ENCODE measurements at places on chromosomes 16 and 17. TPM values are rescaled to one million over a fixed set of nuclear protein-coding genes. Genes with fewer than 3 reads are reported as not detected.
A peak's percentile ranks its signal among the peaks of the same experiment; 100 is the strongest.

TBC1D3 gene
- total RNA-seq = not detected

GAS2L2 gene
- 7.4 TPM for total RNA-seq

GRCh38 chr16:50336884-50337283 lies 31.9 kb downstream of the BRD7 start:
- no peak for DNase-seq
- H3K27me3 ChIP-seq = no peaks in the 10 kb centered on the region
- H3K36me3 ChIP-seq = peaks cover 65% of the 10 kb centered on the region
- no peak overlapping the region for H3K27ac ChIP-seq
- peaks cover 7% of the 10 kb centered on the region for H3K4me1 ChIP-seq

DNA sequence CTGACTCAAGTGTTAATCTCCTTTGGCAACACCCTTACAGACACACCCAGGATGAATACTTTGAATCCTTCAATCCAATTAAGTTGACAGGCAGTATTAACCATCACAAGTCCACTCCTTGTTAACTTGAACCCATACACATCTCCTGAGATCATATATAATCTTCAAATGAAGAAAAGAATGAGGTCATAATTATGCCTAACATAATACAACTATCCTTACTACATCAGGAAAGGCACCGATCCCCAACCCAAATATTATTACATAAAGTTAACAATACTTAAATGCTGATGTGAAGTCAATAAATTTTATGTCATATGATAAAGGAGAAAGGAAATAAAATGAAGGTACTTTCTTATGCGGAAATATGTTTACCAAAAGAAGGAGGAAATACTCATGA lies 649.9 kb downstream of the KCNJ2 start:
- H3K36me3 ChIP-seq = no peaks in the 10 kb centered on the region
- H3K4me1 ChIP-seq = no peaks in the 10 kb centered on the region
- no peaks in the 10 kb centered on the region for H3K27me3 ChIP-seq
- DNase-seq = no peak
- H3K27ac ChIP-seq = no peak overlapping the region
- no peak overlapping the region for H3K4me3 ChIP-seq

PRSS27 gene
- 3.1 TPM for total RNA-seq

DNA sequence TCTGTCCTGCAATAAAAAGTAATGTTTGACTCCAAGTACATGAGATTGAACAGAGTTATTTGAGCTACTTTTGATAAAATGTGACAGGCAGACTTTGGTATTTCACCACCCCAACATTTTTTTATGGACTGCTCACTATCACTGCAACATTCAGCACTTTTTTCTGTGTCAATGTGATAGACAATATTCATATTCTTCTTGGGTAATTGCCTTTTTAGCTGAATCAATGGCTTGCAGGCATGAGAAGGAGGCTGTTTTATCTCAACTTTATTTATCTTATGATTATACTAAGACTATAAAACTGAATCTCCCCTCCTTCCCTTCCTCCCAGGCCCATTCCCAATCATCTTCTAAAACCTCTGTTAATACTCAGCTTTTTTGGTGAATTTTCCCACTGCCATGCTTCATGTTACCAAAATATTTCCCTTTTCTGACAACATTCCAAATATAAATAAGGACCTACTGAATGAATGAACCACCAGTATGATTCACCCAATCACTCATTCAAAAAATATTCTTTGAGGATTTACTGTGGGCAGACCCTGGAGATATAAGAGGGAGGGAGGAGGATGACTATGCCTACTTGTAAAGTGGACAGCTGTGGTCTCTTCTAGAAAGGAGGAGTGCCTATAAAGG lies 67.6 kb downstream of the CDH13 start:
- no peak overlapping the region for H3K4me3 ChIP-seq
- no peaks in the 10 kb centered on the region for H3K36me3 ChIP-seq
- no peaks in the 10 kb centered on the region for H3K27me3 ChIP-seq
- no peak overlapping the region for H3K27ac ChIP-seq

- H3K4me1 ChIP-seq = no peaks in the 10 kb centered on the region
- H3K27me3 ChIP-seq = no peaks in the 10 kb centered on the region
- no peak overlapping the region for H3K4me3 ChIP-seq
- no peak overlapping the region for H3K27ac ChIP-seq
- DNase-seq = no peak
- H3K36me3 ChIP-seq = no peaks in the 10 kb centered on the region
Measured at GRCh38 chr17:76679239-76679638, 31.5 kb downstream of the MXRA7 start.

ARL5C gene
- total RNA-seq = not detected

DNA sequence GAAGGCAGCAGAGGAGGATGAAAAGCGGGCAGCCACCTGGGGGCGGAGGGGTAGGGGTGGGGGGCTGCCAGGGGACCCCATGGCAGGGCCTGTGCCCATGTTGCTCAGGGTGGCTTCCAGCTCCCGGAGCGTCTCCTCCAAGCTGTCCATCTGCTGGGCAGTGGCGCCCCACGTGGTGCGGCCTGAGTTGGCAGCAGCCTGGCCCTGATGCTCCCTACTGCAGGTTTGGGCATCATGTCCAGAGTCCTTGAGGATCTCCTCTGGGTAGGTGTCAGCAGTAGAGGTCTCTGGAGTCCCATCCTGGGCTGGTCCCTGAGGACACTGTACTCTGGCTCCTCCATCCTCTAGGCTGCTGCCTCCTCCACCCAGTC lies 60.9 kb downstream of the SRCIN1 start:
- H3K27ac ChIP-seq = no peak overlapping the region
- H3K4me1 ChIP-seq = no peaks in the 10 kb centered on the region
- no peak overlapping the region for H3K4me3 ChIP-seq
- H3K36me3 ChIP-seq = no peaks in the 10 kb centered on the region
- H3K27me3 ChIP-seq = no peaks in the 10 kb centered on the region
- DNase-seq = no peak

DNA sequence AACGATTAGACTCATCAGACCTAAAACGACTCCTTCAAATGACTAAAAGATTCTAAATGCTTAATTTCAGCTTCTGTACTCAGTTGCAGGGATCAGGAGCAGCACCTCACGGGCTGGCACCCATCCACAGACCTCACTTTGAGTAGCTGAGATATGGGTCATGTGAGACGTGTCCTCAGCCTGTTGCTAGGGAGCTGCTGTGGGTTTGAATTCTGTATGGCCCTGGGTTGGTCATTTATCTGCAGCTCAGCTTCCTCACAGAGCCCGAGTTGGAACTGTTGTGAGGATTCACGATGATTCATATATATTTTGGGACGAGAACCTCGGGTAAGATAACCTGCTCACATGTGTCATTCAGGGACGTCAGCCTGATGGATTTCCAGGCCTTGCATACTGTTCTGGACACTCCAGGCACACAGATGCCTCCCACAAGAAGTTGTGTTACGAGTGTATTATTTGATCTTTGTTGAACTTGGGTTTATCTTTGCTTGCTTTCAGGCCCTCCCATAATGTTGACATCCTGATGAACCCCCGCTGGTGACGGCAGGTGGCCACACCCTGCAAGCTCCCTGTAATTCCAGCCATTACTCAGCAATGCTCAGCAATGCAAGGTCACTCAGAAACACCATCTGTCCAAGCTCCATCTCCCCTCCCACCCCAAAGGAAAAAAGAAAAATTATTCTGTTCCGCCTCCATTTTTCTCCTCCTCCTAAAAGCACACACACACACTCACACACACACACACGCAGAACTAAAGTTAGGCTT lies 137.6 kb downstream of the RBFOX3 start:
- no peaks in the 10 kb centered on the region for H3K4me1 ChIP-seq
- DNase-seq = no peak
- no peak overlapping the region for H3K27ac ChIP-seq
- H3K36me3 ChIP-seq = no peaks in the 10 kb centered on the region
- no peak overlapping the region for H3K4me3 ChIP-seq

DNA sequence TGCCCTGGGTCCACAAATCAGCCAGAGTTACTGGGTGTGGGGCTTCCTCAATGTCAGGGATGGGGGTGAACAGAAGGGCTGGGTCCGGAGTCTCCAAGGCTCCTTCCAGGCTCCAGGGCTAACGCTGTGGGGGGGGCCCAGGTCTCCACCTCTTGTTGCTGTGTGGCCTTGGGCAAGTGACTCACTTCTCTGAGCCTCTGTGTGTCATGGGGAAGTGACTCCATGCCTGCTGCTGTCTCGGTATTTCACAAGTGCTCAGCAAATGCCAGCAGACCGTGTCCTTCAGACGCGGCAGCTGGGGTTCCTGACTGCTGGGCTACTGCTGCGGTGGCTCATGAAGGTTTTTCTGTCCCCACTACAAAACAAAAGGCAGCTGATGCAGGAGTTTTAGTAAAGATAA lies 26.6 kb downstream of the JPH3 start:
- H3K4me3 ChIP-seq = no peak overlapping the region
- no peak for DNase-seq
- no peaks in the 10 kb centered on the region for H3K36me3 ChIP-seq
- no peaks in the 10 kb centered on the region for H3K27me3 ChIP-seq

DNA sequence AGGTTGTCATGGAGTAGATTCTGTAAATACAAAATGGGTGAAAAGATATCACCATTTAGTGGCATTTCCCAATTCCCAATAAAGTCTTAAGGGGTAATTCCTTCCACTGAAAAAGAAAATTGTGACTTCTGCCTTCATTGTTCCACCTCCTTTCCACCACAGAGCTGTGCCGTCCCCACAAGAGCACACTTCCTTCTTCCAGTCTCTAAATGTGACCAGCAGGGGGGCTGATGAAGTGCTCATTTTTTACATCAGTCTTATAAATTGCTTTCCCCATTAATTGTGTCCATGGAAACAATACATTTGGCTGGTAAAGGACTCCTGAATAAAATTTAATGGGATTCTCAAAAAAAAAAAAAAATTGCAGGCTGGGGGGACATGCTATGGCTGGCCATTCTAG lies 260.8 kb upstream of the PSMD7 start:
- DNase-seq = no peak
- no peak overlapping the region for H3K4me3 ChIP-seq
- H3K27ac ChIP-seq = no peak overlapping the region
- no peaks in the 10 kb centered on the region for H3K27me3 ChIP-seq
- H3K36me3 ChIP-seq = no peaks in the 10 kb centered on the region

KRTAP2-1 gene
- total RNA-seq = not detected

JPT2 gene
- total RNA-seq = 55.8 TPM

- peak overlapping the region; percentile 93 for H3K27ac ChIP-seq
- H3K36me3 ChIP-seq = no peaks in the 10 kb centered on the region
- DNase-seq = peak; percentile 93
- H3K4me3 ChIP-seq = peak overlapping the region; percentile 99
- no peaks in the 10 kb centered on the region for H3K27me3 ChIP-seq
- H3K4me1 ChIP-seq = peaks cover 13% of the 10 kb centered on the region
Measured at GRCh38 chr16:30874821-30875717, 18.8 kb downstream of the BCL7C start.

C16orf89 gene
- 45.7 TPM for total RNA-seq

- DNase-seq = no peak
- H3K4me1 ChIP-seq = no peaks in the 10 kb centered on the region
- H3K27ac ChIP-seq = no peak overlapping the region
- H3K36me3 ChIP-seq = no peaks in the 10 kb centered on the region
- no peak overlapping the region for H3K4me3 ChIP-seq
Measured at GRCh38 chr16:52567193-52567592, 20.2 kb upstream of the TOX3 start.

DNA sequence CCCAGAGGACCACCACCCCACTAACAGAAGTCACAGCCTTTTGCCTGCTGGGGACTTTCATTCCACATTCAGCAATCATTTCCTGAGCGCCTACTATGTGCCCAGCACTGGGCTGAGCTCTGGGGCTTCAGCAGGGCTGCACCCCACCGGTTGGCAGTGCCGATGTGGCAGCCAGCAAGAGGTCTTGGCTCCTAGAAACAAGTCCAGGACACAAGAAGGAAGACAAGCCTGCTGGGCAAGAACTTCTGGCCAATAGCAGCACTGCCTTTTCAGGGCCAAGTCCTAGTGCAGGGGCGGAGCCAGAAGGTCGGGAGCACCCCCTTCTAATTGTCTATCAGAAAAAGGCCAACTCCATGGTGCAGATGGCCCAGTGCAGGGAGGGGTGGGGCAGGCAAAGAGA lies 13.0 kb upstream of the HOXB9 start:
- H3K27me3 ChIP-seq = peaks cover 19% of the 10 kb centered on the region
- peaks cover 12% of the 10 kb centered on the region for H3K4me1 ChIP-seq
- H3K4me3 ChIP-seq = no peak overlapping the region
- no peak overlapping the region for H3K27ac ChIP-seq

- DNase-seq = no peak
- H3K4me1 ChIP-seq = peaks cover 13% of the 10 kb centered on the region
- no peak overlapping the region for H3K27ac ChIP-seq
- H3K36me3 ChIP-seq = peaks cover 5% of the 10 kb centered on the region
- no peak overlapping the region for H3K4me3 ChIP-seq
Measured at GRCh38 chr16:8887431-8887765, 5.2 kb downstream of the LITAFD start.

- no peaks in the 10 kb centered on the region for H3K4me1 ChIP-seq
- no peak for DNase-seq
- no peaks in the 10 kb centered on the region for H3K27me3 ChIP-seq
- H3K27ac ChIP-seq = no peak overlapping the region
Measured at GRCh38 chr16:29688172-29688571, 9.2 kb downstream of the QPRT start.

GRCh38 chr16:75589306-75589705 lies 23.1 kb downstream of the GABARAPL2 start:
- H3K27me3 ChIP-seq = no peaks in the 10 kb centered on the region
- peaks cover 4% of the 10 kb centered on the region for H3K36me3 ChIP-seq
- no peak for DNase-seq
- H3K4me3 ChIP-seq = no peak overlapping the region
- H3K4me1 ChIP-seq = no peaks in the 10 kb centered on the region

- H3K4me3 ChIP-seq = no peak overlapping the region
- no peaks in the 10 kb centered on the region for H3K4me1 ChIP-seq
- H3K27me3 ChIP-seq = no peaks in the 10 kb centered on the region
Measured at GRCh38 chr16:4902038-4902437, 34.9 kb downstream of the PPL start.

DNA sequence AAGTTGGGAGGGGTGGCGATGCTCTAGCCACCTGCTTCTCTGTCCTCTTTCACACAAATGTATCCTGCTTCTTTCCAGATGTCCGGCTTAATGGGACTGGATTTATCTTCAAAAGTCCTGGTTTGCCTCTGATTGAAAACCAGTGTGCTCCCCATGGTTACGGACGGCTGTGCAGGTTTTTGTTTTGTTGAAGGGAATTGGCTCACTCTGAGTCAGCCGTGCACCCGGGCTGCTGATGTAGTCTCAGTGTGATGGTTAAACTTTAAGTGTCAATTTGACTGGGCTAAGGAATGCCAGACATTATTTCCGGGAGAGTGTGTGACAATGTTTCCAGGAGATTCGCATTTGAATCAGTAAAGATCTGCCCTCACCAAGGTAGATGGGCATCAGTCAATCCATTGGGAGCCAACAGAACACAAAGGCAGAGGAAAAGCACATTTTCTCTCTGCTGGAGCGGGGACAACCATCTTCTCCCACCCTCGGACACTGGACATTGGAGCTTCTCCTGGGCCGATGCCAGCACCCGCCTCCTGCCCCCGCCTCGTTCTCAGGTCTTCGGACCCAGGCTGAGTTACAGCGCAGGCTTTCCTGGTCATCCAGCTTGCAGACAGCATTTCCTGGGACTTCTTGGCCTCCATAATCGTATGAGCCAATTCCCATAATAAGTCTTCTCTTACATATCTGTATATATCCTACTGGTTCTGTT lies 126.9 kb upstream of the TNRC6C start:
- H3K27me3 ChIP-seq = no peaks in the 10 kb centered on the region
- no peak overlapping the region for H3K4me3 ChIP-seq
- H3K27ac ChIP-seq = no peak overlapping the region
- H3K36me3 ChIP-seq = no peaks in the 10 kb centered on the region
